ENCODE measurements at places on chromosomes 6 and 20.

GRCh38 chr20:38725931-38726803 is 1.9 kb downstream of the SLC32A1 start:
- peak; percentile 36 for DNase-seq

DNA sequence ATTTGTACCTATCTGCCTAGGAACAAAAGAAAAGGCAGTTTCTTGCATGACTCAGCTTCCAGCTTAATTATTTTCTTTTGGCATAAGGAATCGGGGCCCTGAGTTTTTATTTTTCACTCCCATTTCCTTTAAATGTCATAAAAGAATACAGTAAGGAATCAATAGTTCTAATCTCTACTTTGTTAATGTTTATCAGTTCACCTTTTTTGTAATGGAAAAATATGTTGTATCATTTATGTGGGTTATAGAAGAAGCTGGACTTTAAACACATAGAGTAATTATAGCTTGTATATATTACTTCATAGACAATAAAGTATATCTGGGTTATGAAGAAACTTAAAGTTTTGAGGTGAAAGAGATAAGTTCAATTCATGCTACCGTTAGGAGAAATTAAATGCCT is 1214.8 kb upstream of the GJE1 start:
- no peak for DNase-seq

- DNase-seq, result no peak
Observed at GRCh38 chr6:16042751-16043150, 86.1 kb upstream of the MYLIP start.

DNA sequence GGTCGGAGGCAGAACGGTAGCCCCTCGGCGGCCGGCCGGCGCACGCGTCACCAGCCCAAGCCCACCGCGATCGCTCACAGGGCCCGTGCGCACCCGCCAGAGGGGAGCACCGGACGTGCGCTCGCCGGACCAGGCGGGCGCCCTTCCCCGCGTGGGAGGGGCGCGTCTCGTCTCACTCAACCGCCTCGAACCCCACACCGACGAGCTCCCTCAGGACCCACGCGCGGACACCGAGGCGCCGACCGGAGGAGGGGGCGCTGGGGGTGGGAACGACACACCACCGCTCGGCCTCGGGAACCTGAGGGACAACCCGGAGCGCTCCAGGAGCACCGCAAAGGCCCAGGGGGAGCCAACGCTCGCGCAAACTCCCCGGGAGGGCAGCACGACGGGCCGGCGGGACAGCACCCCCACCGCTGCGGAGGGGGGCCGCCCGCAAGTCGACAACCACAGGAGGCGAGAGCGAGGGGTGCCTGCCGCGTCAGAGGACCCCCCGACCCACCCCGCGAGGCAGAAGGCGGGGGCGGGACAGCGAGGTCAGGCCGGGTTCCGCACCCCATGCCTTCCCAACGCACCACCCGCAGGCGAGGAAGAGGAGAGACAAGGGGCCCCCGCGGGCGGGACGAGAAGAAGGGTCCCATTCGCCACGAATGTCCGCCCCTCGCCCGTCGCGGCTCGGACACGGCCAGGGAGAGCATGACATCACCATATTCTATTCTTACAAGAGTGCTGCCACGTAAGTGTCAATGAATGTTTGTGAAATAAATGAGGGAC is 512.7 kb upstream of the ZNF337 start:
- DNase-seq, result peak; percentile 4

DNA sequence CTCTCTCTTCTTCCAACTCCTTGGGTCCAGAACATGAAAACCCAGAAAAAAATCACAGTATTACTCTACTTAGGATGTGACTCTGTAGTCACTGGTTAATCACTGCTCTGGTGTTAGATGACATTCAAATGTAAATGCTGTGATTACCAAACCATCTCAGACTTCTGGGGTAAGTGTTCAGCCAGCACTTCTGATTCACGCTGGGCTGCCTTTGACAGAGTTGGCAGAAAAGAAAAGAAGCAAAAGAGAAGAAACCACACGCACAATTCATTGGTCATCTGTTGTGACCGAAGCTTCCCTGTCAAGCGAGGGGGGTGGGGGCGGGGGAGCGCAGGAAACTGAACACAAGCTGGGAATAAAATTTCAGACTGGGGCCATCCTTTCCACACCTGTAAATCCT is 82.7 kb downstream of the PSMG4 start:
- DNase-seq, result peak; percentile 55

GRCh38 chr6:139981768-139982181 is 607.3 kb upstream of the CITED2 start:
- DNase-seq, result peak; percentile 32

- DNase-seq, result no peak
Observed at GRCh38 chr6:3079682-3080081, 11.4 kb downstream of the RIPK1 start.

DNA sequence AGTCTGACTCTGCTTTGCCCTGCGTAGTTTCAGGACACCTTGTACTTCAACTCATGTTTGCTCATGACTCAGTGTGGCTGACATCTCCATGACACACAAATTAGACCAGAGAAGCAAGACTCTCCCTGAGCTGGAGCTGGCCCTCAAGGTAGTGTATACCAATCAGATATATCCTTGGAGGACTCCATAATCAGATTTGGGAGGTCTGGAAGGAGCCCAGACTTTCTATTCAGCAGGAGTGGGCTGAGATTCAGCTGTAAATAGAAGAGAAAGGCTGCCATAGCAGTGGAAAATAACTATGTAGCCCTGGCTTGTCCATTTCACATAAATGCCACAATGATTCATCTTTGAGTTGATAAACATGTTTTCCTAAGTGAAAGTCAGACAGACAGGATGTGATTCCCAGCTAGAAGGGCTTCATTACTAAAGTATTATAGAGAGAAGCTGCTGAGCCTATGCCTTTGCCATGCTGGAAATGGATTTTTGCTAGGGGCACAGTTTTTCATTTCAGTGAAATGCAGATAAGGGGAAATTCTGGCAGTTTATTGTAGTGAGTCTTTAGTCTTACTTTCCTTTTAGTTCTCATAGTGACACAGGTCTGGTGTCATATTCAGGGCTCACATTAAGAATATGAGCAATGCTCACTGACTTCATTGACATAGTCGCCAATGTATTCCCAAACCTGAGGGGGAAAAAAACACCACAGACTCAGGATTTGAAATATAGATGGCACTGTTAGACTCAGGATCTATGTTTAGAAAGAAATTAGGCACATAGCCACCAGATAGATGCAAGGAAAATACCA is 95.3 kb downstream of the CLVS2 start:
- DNase-seq, result peak; percentile 95

- peak; percentile 63 for DNase-seq
Observed at GRCh38 chr6:53691667-53692133, 26.1 kb upstream of the KLHL31 start.

- peak; percentile 63 for DNase-seq
Observed at GRCh38 chr6:11094411-11094851, 797 bp downstream of the SMIM13 start.

GRCh38 chr6:136551103-136551502 is 881 bp upstream of the MAP7 start:
- peak; percentile 4 for DNase-seq

DNA sequence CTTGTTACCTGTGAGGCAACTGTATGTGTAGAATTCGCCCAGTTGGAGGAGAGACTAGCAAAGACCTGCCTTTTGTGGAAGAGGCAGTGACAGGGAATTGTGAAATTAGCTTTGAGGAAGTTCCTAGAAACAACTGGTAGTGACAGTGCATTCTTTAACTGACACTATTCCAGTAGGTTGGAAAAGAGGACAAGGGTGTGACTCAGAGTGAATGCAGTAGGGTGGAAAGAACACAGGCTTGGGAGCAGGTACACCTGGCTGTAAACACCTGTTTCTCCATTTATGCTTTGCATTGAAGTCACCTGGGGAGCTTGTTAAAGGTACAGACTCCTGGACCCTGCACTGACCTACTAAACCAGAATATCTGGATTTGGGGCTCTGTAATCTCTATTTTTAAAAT is 295.7 kb downstream of the PHACTR1 start:
- DNase-seq, result peak; percentile 61

GRCh38 chr6:14734052-14734415 is 511.8 kb upstream of the JARID2 start:
- DNase-seq, result no peak

- no peak for DNase-seq
Observed at GRCh38 chr20:39129523-39129922, 167.4 kb downstream of the DHX35 start.

- DNase-seq, result no peak
Observed at GRCh38 chr6:24334285-24334684, 23.6 kb downstream of the DCDC2 start.

GRCh38 chr6:150452428-150453243 is 83.8 kb downstream of the IYD start:
- no peak for DNase-seq

DNA sequence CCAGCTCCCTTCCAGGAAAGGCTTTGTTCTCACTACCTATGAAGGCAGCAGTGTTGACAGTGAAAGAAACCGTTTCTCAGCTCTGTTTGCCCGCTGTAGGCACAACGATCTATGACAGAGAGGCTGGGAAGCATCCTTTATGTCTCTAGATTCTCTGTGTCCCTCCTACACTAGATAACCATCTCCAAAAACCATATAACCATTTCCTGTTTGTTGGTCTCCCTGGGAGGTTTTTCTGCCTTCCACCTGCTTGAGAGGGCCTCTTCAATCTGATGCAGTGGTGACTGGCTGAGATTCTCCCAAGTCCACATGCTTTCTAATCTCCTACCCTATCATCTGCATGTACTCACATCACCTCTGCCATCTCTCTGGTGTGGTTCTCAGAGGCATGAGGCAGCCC is 32.0 kb upstream of the TMEM217 start:
- no peak for DNase-seq

GRCh38 chr20:10581823-10582222 is 92.0 kb downstream of the JAG1 start:
- peak; percentile 61 for DNase-seq

DNA sequence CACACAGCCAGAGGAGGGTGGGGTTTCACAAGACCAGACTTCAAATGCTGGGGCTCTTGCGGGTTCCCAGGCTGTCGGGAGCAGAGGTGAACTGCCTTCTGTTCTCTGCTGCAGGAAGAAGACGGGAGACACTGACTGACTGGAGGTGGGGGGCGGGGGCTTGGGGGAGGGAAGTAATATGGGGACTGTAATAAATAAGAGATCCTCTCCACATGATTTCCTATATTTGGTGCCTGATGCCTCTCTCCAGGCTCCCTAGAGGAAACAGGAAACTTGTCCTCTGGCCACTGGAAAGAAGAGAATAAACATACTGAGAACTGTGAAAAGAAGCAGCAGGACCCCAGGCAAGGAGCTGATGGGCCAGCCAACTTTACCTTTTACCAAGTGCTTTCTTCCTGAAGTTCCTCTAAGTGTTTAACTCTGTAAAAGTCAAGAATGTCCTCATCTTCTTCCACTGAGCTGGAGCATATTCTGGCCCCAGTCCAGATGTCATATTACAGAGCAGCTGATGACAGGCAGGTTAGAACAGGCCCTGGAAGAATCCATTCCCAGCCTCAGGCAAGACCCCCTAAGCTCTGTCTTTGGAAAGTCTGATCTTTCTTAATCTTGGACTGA is 33.2 kb upstream of the ADGRF5 start:
- DNase-seq, result peak; percentile 82

GRCh38 chr6:20882014-20882413 is 347.8 kb downstream of the CDKAL1 start:
- DNase-seq, result no peak

- no peak for DNase-seq
Observed at GRCh38 chr6:33193619-33194018, 1.4 kb upstream of the COL11A2 start.

DNA sequence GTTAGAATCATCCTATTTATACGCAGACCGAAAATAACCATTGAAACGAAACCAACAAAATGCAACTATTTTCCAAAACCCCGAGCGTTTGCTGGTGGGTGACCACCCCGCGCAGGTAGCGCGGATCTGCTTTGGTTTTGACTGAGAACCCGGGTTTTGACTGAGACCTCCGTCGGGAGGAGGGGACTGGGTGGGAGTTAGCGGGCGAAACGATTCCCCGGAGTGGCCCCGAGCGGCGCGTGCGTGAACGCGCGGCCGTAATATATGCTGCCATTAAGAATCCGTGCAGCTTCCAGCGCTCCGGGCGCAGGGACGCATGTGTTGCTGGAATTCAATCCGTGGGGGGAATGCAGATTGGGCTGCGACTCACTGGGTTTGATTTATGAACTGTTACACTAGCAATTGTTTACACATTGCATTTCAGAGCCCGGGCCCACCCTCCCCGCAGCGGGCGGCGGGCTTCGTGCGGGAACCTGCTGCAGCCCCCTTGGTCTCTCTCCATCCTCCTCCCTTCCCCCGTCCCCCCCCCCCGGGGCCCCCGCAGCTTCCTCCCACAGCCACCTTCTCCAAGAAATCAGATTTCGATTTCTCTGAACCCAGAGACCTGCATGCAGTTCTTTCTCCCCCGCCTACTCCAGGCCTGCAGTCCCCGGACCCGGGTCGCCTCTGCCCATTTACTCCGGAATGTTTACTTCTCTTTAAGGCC is 9.9 kb downstream of the NRN1 start:
- DNase-seq, result peak; percentile 20

- no peak for DNase-seq
Observed at GRCh38 chr6:151392427-151392826, 1.1 kb upstream of the ZBTB2 start.

- no peak for DNase-seq
Observed at GRCh38 chr20:44034965-44035635, 120.4 kb downstream of the TOX2 start.

DNA sequence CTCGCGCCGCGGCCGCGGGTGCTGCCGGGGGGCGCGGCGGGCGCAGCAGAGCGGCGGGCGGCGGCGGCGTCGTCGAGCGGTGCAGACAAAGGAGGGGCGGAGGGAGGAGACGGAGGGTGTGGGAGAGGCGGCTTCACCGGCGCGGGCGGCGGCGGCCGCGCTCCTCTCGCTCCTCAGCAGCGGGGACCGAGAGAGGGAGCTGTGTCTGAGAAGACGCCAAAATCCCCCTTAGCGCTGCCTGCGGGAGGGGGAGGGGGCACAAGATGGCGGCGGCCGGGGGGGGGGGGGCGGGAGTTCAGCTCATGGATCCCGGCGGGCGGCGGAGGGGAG is 296 bp downstream of the ADNP start:
- DNase-seq, result no peak

- DNase-seq, result no peak
Observed at GRCh38 chr6:90612313-90612680, 25.4 kb upstream of the MAP3K7 start.

DNA sequence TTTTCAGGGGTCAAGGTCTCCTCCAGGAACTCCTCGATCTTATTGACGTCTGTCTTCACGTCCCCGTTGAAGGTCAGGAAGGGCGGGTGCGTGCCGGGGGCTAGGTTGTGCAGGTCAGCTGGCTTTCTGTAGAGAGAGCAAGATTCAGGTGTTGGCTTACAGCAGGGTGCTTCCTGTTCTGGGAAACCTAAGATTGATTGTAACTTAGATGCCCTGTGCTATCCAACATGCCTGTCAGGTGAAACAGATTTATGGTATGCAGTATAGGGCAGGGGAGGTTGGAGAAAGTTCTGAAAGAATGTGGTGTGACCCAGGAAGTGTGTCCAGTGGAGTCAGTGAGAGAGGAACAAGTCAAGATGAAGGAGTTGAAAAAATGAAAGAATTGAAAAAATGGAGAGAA is 66.4 kb downstream of the CLIC5 start:
- peak; percentile 14 for DNase-seq
